ENCODE measurements at places on chromosomes 1 and 21.

DNA sequence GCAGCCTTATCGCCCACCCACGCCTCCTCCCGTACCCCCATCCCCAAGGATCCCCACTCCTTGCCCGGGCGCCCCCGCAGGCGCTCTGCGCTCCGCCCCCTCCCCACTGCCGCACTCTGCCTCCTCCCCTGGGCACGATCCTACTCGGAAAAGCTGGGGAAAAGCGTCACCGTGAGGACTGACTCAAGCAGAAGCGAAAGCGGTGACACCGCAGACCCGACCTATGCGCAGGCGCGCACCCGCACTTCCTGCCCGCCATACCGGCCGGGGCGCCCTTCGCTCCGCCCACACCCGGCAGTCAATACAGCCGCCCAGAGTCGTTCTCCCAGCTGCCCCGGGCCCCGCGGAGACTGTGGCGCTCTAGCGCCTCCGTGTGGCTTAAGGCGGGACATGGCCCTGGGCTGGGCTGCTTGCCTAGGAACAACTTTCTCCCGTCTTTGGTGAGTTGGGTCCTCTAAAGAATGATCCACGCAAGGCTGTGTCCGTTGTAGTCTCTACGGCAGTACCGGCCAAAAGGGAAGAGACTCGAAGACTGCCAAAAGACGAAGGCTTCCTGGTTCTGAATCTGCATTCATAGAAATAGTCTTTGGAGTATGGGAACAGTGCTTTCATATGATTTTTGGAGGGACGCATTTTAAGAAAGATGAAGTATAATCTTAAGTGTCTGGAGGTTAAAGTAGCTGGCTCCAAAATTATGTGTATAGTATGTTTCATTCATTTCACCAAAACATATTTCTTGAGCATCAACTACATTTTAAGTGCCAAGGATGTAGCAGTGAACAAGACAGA, at the start of gene OMA1:
TSS of gene OMA1 (minus strand) at position 207 of the 789 bp plus-strand sequence. CDS start 7,432 bp downstream, outside the sequence.
- DNase-seq, result peak; percentile 95

DNA sequence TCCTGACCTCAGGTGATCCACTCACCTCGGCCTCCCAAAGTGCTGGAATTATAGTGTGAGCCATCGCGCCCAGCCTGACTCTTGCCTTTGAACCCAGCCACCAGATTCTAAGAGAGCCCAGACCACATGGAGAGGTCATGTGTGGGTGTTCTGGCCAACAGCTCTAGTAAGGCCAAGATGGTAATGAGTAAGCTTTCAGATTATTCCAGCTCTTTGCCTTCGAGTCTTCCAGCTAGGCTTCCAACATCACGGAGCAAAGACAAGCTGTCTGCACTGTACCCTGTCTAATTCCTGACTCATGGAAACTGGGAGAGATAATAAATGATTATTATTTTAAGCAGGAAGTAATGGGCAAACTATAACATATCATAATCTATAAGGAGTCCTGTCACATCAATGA, 14.8 kb upstream of the ZFP69B start:
- DNase-seq, result no peak

- DNase-seq, result no peak
Measured at GRCh38 chr1:11525151-11525505, 46.2 kb downstream of the DISP3 start.

GRCh38 chr1:40582116-40582515, 50.7 kb downstream of the ZNF684 start:
- no peak for DNase-seq

DNA sequence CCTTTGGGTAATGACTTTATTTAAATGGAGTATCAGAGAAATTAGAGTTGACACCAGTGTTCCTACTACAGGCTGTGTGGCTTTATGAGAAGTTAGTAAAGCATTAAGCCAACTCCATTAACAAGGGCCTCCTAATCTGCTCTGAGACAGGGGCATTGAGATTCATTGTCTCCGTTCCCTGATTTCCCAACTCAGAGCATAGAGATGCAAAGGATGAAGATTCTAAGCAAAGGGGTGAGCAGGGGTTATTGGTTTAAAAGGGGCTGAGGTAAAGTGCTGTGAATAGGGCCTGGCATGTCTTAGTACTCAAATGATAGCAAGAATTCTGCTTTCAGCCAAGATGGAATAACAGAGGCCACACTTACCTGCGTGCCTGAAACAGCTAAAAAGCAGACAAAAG, 428.4 kb downstream of the PTPRU start:
- no peak for DNase-seq

GRCh38 chr1:41767534-41768525, 150.9 kb downstream of the HIVEP3 start:
- no peak for DNase-seq

Measured in activated CD4-positive, alpha-beta T cell treated with anti-CD3 and anti-CD28 coated beads, Interleukin-2, amount 50 U/mL, for 24 hours (primary cell).